Thoracic aorta (tissue), 2 donors: ENCODE measurements at places on chromosomes 2 and 18. TPM values are rescaled to one million over a fixed set of nuclear protein-coding genes. Genes with fewer than 3 reads are reported as not detected.

Gene ALPP
- not detected for total RNA-seq

Gene MYL12B
- 328 TPM for total RNA-seq

Gene RNU2-63P
- not detected for total RNA-seq

Gene PAX3
- total RNA-seq = not detected

DNA sequence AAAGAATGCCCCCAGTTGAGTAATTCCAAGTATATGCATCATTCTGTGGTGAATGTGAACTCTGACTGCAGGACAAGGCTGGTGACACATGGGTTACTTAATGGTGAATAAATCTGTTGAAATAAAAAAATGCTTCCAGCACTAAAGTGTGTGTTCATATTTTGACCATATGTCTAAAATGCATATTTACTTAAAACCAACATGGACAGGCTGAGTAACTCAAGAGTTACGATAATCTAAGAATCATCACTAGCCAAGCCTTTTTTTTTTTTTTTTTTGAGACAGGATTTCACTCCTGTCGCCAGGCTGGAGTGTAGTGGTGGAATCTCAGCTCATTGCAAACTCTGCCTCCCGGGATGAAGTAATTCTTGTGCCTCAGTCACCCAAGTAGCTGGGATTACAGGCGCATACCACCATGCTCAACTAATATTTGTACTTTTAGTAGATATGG lies 47.1 kb upstream of the CCBE1 start:
- no peaks in the 10 kb centered on the region for H3K4me1 ChIP-seq
- no peak overlapping the region for H3K27ac ChIP-seq
- no peaks in the 10 kb centered on the region for H3K36me3 ChIP-seq
- H3K4me3 ChIP-seq = no peak overlapping the region

- no peaks in the 10 kb centered on the region for H3K27me3 ChIP-seq
- no peak overlapping the region for H3K4me3 ChIP-seq
- peaks cover 9% of the 10 kb centered on the region for H3K4me1 ChIP-seq
- H3K27ac ChIP-seq = no peak overlapping the region
Measured at GRCh38 chr2:129331638-129332037, 647.8 kb upstream of the RAB6C start.
